ENCODE measurements at places on chromosomes 11 and 22. TPM values are rescaled to one million over a fixed set of nuclear protein-coding genes. Genes with fewer than 3 reads are reported as not detected.

PRAME gene
- polyA plus RNA-seq, result not detected

GRCh38 chr11:112455791-112456190 lies 195.1 kb upstream of the PLET1 start:
- peak; percentile 9 for DNase-seq

GRCh38 chr11:61539831-61540357 lies 31.3 kb downstream of the LRRC10B start:
- no peak for DNase-seq

DNA sequence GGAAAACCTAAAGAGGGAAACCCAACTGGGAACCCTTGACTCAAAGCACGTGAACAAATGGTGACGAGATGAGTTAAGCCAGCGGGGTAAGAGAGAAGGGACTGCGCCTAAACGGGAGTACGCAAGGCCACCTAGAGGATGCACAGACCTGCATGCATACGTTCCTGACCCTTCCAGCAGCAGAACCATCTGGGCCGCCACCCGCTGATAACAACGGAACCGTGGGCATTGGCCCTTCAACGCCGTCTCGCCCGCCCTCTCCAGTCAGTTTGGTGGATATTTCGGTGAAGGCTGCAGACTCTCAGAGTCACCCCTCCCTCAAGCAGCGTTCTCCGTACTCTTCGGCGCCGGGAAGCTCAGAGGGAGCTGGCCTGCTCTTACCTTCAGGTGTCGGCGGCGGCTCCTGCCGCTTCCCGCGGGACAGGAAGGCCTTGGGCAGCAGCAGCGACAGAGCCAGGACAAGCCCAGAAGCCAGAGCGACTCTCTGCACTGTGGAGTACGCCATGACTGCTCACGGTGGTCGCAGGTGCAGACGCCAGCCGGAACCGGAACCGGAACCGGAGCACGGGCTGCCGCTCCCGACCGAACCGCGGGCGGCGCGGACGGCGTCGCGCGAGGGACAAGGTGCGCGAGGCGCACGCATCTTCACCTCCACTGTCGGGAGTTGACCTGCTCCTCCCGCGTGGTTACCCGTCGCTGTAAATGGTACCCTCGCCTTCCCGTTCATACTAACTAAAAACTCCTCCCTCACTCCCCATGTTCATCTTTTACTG lies at the start of gene RIC3:
TSS of gene RIC3 (minus strand) at position 541 of the 773 bp plus-strand sequence. CDS start at position 505, 36 bp downstream.
- no peak for DNase-seq

DNA sequence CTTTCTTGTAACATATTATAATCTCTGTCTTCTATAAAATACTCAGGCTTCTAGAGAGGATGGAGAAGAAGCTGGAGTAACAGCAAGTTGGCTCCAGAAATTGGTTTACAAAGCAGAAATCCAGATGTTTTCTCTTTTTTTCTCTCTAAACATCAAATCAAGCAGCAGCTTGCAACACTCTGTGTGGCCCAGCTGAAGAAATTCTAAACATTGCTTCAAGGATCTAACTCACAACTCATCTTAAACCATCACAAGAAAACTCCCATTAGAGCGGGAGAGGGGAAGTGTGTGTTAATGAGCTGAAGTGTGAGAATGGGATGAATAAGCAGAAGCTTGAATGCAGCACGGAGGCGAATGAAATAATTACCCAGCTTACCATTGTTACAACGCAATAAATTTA lies 146.5 kb downstream of the OPCML start:
- DNase-seq, result no peak

DNA sequence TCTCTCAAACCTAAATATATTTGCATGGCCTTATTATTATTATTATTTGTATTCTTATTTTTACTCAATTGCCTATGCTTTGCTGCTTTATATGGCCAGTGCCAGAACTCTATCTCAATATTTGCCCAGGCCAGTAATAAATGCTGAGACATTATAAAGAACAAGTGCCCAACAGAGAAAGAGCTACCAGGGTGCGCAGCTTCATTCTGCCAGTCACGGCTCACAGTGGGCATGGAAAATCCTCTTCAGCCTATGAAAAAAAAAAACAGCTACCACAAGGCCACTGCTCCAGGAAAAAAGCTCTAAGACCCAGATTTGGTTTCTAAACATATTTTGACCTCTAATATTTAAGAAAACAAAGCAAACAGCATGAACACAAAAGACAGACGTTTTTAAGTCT lies 1223.6 kb downstream of the LRRC4C start:
- DNase-seq, result no peak

- no peak for DNase-seq
These were observed 38.5 kb upstream of the GRAMD4 start for GRCh38 chr22:46581538-46582244.

DNA sequence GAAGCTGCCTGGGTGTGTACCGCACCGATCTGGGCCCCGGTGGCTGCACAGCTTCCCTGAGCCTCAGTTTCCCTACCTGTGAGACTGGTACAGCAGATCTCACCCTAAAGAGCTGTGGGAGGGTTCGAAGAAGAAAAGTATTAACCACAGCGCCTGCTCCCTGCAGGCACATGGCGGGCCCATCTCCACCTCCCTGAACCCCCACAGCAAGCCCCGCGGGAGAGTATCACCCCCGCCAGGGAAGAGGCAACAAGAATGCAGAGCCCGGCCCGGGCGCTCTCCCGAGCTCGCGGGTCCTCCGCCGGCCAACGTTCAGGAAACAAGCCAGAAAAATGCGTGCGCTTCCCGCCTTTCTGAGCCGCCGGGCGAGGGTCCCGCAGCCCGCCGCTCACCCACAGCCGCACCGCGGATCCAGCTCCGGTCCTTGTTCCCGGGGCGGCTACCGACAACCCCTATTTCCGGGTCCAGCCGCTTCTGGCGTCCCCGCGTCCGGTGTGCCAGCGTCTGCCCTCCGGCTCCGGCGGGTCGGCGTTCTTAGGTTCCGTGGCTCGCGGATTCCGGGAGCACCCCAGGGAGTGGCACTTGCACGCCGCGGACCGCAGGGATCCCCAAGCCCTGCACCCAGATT lies at the start of gene TOP3B:
TSS of gene TOP3B (minus strand) at position 450 of the 628 bp plus-strand sequence. CDS start 7,078 bp downstream, outside the sequence.
- DNase-seq, result peak; percentile 69

Data from IMR-90 (cell line).